ENCODE measurements at places on chromosomes 1 and 21. TPM values are rescaled to one million over a fixed set of nuclear protein-coding genes. Genes with fewer than 3 reads are reported as not detected.

Gene TAL1
- 0.63 TPM for total RNA-seq

Gene SHISAL2A
- 0.60 TPM for total RNA-seq

Gene WNT2B
- 1.0 TPM for total RNA-seq

Gene EVA1C
- total RNA-seq: 2.3 TPM
